ENCODE measurements at places on chromosomes 5 and 9.

- no peak overlapping the region for H3K4me3 ChIP-seq
- H3K27me3 ChIP-seq: no peaks in the 10 kb centered on the region
- no peaks in the 10 kb centered on the region for H3K36me3 ChIP-seq
- DNase-seq: no peak
- no peak overlapping the region for H3K27ac ChIP-seq
Measured at GRCh38 chr5:91024206-91024605, 358.9 kb downstream of the ARRDC3 start.

DNA sequence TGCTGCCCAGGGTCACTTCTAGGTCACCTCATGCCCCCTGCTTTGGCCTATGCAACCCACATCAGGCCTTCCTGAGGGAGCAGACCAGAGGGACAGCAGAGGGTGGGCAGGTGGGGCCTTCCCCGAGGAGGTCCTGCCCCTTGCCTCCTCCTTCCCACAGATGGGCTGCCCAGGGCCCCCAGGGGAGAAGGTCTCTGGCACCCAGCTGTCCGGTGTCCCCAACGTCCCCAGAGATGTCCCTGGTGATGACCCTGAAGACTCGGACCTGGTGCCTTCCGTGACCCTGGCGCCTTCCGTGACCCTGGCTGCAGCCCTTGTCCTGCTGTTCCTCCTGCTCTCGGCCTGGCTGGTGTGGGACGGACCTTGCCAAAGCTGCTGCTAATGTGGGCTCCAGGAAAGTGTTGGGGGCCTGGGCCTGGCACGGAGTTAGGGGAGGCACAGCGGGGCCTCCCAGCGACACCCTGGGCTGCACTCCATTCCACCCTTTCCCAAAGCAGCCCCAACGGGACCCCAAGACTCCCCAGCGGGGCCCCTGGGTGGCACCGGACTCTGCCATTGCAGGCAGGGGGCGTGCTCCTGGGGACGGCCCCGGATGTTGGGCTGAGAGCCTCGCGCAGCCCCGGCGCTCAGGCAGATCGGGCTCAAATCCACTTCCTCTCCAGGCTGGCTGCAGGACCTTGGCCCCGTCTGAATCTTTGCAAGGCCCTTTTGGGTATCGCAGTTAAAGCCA, 6.8 kb upstream of the SLC2A6 start:
- H3K36me3 ChIP-seq: no peaks in the 10 kb centered on the region
- DNase-seq: no peak
- H3K4me3 ChIP-seq: no peak overlapping the region
- H3K27me3 ChIP-seq: peaks cover 11% of the 10 kb centered on the region
- peaks cover 19% of the 10 kb centered on the region for H3K4me1 ChIP-seq

DNA sequence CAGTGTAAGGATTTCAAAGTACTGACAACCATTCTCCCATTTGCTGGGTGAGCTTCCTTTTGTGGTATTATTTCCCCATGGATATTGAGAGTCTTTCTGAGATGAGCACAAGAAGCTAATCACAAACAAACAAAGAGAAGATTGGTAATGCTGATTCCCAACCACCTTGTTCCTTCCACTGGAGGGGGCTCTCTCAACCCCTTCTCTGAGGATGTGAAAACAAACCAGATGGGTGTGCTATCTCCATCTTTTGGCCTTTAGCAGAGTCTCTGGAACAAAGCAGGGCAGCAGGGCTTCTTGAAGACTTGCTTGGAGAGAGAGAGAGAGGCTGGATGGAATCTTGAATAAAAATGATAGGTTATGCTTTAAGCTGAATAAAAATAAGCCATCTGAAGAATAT, 576.7 kb upstream of the ZNF462 start:
- H3K27me3 ChIP-seq: no peaks in the 10 kb centered on the region
- peak; percentile 22 for DNase-seq
- H3K27ac ChIP-seq: no peak overlapping the region
- H3K36me3 ChIP-seq: no peaks in the 10 kb centered on the region

DNA sequence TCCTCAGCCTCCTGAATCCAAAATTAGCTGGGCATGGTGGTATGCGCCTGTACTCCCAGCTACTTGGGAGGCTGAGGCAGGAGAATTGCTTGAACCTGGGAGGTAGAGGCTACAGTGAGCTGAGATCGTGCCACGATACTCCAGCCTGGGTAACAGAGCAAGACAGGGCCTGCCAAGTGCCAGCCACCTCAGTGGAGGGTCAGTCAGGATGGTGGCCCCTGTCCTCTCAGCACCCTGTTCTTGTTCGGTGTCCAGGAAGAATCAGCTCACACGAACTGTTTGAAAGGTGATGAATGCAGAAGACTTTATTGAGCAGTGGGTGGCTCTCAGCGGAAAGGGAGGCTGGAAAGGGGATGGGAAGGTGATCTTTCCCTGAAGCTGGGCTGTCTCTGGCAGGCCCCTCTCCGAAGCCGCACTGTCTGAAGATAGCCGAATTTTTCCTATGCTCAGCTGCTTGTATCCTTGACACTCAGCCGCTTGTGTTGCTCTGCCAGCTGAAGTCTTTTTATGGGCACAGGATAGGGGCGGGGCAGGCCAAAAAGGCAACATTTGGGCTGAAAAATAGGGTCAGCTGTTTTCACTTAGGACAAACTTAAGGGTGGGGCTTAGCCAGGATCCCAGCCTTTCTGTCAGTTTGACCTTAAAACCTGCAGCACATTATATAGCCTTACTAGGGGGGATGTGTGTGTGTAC, 50.9 kb downstream of the UBE2R2 start:
- H3K27me3 ChIP-seq: no peaks in the 10 kb centered on the region
- H3K4me1 ChIP-seq: peaks cover 8% of the 10 kb centered on the region
- peaks cover 4% of the 10 kb centered on the region for H3K36me3 ChIP-seq
- no peak for DNase-seq
- H3K4me3 ChIP-seq: no peak overlapping the region

GRCh38 chr9:99026271-99026955, 78.5 kb upstream of the TGFBR1 start:
- no peak for DNase-seq
- H3K4me3 ChIP-seq: no peak overlapping the region
- H3K4me1 ChIP-seq: peaks cover 26% of the 10 kb centered on the region
- H3K27ac ChIP-seq: no peak overlapping the region

DNA sequence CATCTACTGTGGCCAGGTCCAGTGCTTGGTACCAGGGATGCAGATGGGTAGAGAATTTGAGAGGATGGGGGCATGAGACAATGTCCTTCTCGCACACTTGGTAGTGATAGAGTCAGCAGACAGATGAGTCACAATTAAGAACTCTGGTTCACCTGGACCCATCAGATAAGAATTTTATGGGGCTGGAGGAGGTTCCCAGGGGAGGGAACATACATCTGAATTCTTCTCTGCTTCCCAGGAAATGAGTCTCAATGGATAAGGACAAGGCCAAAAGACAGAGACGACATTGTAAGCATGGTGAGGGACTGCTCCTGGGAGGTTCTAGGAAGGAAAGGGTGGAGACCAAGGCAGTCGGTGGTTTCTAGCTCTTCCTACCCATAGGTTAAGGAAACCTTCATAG, 5.3 kb downstream of the SLC4A9 start:
- no peaks in the 10 kb centered on the region for H3K27me3 ChIP-seq
- no peak overlapping the region for H3K4me3 ChIP-seq
- no peak overlapping the region for H3K27ac ChIP-seq
- H3K36me3 ChIP-seq: no peaks in the 10 kb centered on the region
- H3K4me1 ChIP-seq: peaks cover 8% of the 10 kb centered on the region

- no peak for DNase-seq
- peaks cover 2% of the 10 kb centered on the region for H3K4me1 ChIP-seq
- peaks cover 42% of the 10 kb centered on the region for H3K36me3 ChIP-seq
- no peak overlapping the region for H3K4me3 ChIP-seq
- no peaks in the 10 kb centered on the region for H3K27me3 ChIP-seq
Measured at GRCh38 chr9:33459115-33459514, 11.7 kb upstream of the AQP3 start.

DNA sequence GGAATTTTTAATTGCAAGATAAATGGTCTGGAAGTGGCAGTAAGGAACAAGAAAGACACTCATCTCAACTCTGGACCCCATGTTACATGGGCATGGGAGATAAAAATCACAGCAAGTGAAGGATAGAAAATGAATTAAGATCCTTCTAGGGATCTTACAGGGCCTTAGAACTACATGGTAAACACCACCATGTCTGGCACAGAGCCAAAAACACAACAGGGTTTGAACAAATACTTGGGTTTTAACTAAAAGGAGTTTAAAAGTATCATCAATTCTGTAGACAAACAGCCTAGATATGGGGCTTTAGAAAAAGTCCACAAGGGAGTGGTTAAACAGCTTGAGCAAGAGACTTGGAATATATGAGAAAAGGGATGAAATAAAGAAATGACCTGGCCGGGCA, 366.4 kb downstream of the ARL15 start:
- DNase-seq: no peak
- no peaks in the 10 kb centered on the region for H3K4me1 ChIP-seq
- H3K36me3 ChIP-seq: no peaks in the 10 kb centered on the region
- H3K4me3 ChIP-seq: no peak overlapping the region

- no peaks in the 10 kb centered on the region for H3K27me3 ChIP-seq
- peaks cover 3% of the 10 kb centered on the region for H3K4me1 ChIP-seq
- no peak for DNase-seq
Measured at GRCh38 chr5:69225860-69226259, 8.8 kb upstream of the CDK7 start.

GRCh38 chr5:67660149-67660548, 463.6 kb upstream of the CD180 start:
- no peak overlapping the region for H3K27ac ChIP-seq
- H3K4me1 ChIP-seq: no peaks in the 10 kb centered on the region
- no peak overlapping the region for H3K4me3 ChIP-seq
- H3K27me3 ChIP-seq: no peaks in the 10 kb centered on the region
- no peaks in the 10 kb centered on the region for H3K36me3 ChIP-seq

DNA sequence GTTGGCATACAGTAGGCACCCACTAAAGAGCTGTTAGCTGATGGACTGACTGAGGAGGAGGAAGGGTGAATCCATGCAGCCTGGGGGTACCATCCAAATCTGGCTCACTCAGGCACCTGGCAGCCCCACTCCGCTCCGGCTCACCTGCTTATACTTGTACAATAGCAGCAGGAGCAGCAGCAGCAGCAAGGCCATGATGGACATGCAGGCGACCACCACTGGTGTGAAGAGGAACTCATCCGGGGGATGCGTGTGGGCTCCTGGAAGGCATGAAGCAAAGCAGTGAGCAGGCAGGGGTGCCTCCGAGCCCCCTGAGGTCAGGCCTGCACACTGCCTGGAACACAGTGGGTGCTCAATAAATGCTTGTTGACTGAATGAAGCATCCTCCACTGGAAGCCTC, 18.3 kb downstream of the CSF1R start:
- peaks cover 43% of the 10 kb centered on the region for H3K4me1 ChIP-seq
- no peak for DNase-seq
- no peaks in the 10 kb centered on the region for H3K27me3 ChIP-seq
- H3K36me3 ChIP-seq: no peaks in the 10 kb centered on the region
- H3K27ac ChIP-seq: no peak overlapping the region
- H3K4me3 ChIP-seq: no peak overlapping the region

GRCh38 chr5:758698-759053, 25.9 kb downstream of the ZDHHC11B start:
- H3K4me3 ChIP-seq: no peak overlapping the region
- no peak for DNase-seq
- peaks cover 2% of the 10 kb centered on the region for H3K4me1 ChIP-seq
- no peaks in the 10 kb centered on the region for H3K36me3 ChIP-seq

GRCh38 chr9:17648516-17648915, 69.7 kb downstream of the SH3GL2 start:
- H3K27me3 ChIP-seq: peaks cover under 1% of the 10 kb centered on the region
- H3K4me1 ChIP-seq: no peaks in the 10 kb centered on the region
- no peak for DNase-seq

DNA sequence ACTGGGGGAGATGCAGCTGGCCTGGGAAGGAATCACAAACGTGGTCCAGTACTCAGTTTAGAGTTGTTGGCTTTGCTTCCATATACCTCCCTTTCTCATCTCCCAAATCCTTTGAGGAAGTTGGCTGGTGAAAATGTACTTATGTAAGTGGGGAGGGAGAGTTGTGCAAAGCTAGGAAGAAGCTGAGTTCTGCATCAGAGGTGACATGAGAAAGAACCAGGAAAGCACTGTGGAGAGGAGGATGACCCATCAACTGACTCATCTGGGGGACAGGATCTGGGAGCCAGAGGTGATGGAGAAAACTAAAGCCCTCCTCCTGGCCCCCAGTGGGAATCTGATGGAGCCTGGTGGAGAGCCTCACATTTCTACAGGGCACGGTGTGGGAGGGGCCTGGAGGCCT, 16.2 kb downstream of the KCNMB1 start:
- no peaks in the 10 kb centered on the region for H3K4me1 ChIP-seq
- no peak overlapping the region for H3K4me3 ChIP-seq
- H3K36me3 ChIP-seq: no peaks in the 10 kb centered on the region
- no peak for DNase-seq

DNA sequence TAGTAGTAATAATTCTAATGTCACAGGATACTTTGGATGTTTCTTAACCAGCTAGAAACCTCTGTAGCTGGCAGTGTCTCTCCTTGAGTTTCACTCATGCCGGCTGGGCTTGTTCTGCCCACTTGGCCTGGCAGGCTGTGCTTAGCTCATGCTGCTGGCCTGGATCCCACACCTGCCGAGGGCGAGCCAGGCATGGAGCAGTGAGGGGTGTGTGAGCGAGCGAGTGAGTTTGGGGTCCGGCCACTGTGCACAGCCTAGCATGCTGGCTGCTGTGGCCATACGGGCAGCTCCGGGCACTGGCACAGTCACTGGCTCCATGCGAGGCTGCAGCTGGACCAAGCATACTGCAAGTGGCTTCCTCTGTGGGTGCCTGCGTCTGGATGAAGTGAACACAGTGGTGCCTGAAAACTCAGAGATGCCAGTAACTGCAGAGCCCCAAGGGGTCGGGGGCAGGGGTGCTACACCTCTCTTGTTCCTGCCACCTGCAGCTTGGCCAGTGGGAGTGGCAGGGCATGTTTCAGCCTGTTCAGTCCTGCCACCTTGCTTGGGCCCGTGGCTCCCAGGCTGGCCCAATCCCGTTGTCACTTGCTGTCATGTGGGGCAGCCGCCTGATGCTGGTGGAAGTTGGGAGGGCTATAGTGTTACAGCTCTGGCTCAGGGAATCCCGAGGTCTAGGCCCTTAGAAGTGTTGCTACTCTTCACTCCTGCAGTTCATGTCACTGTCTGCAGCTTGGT, 9.9 kb downstream of the FSD1L start:
- H3K4me1 ChIP-seq: peaks cover 4% of the 10 kb centered on the region
- no peak overlapping the region for H3K4me3 ChIP-seq
- H3K27me3 ChIP-seq: no peaks in the 10 kb centered on the region

DNA sequence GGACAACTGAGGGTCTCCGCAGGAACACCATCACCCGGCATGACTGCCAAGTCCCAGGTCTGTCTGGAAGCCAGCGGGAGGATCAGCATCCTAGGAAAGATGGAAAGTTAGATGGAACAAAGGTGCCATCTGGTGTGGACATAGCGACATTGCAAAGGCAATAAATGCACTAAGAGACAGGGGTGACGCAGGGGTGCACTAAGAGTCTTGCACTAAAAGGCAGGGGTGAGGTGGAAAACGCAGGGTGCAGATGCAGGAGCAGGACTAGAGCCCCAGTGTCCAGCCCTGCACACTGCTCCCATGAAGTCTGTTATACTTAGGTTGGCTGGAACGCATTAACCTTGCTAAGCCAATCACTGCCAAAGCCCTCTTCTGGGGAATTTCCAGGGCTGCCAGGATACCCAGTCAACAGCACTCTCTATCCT, 15.5 kb downstream of the ATOX1 start:
- H3K4me1 ChIP-seq: peaks cover 41% of the 10 kb centered on the region
- H3K4me3 ChIP-seq: no peak overlapping the region
- H3K27ac ChIP-seq: peak overlapping the region; percentile 100
- DNase-seq: peak; percentile 84

- peaks cover 6% of the 10 kb centered on the region for H3K4me1 ChIP-seq
- no peak overlapping the region for H3K4me3 ChIP-seq
- DNase-seq: peak; percentile 51
- H3K27me3 ChIP-seq: peaks cover 22% of the 10 kb centered on the region
Measured at GRCh38 chr9:14433351-14434157, 119.6 kb upstream of the NFIB start.

Data from mesenchymal stem cell (in vitro differentiated cells and primary cell).